Daoy (cell line): ENCODE measurements at places on chromosomes 11 and 22.

DNA sequence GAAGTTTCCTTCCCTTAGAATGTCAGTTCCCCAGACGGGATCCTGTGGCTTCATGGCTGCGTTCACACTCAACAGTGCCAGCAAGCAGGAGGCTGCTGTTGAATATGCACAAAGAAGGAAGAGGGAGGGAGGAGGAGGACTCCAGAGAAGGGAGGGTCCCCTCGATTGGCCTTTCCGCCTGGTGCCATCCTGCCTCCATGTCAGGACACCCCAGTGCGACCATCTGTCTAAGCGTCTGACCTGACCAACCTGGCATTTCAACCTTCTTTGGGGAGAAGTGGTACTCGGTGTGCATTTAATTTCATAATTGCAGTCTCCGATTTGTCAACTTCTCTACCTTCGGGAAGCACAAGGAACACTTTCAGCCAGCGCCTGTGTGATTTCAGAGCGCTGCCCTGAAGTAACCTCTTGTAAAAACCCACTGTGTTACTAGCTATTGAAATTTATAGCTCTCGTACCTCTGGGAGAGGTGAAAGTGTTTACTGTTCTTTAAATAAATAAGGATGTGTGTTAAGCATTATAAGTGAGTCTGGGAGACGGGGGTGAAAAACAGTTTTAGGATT lies 1491.9 kb downstream of the TBC1D22A start:
- no peak for DNase-seq

DNA sequence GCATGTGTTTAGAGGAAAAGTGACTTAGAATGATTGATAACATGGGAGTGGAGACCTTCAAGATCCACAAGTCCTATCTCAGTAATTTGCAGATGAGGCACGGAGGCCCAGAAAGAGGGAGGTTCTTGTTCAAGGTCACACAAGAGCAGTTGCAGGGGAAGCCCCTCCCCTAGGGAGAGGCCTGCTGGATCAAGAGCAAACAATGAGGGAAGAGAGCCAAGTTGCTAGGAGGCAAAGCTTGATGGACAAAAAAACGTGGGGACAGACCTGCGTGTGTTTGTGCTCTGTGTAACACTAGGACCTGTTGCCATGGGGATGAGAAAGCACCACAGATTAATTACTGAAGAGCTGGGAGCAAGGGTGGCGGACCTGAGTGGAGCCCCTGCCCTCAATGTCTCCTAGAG lies 6.4 kb upstream of the MFRP start:
- DNase-seq: no peak

GRCh38 chr22:49023879-49024774 lies 803.5 kb downstream of the BRD1 start:
- no peak for DNase-seq

- no peak for DNase-seq
Measured at GRCh38 chr11:24496736-24497725, at the start of gene LUZP2. LUZP2 (plus strand) TSS chr11:24497053.

DNA sequence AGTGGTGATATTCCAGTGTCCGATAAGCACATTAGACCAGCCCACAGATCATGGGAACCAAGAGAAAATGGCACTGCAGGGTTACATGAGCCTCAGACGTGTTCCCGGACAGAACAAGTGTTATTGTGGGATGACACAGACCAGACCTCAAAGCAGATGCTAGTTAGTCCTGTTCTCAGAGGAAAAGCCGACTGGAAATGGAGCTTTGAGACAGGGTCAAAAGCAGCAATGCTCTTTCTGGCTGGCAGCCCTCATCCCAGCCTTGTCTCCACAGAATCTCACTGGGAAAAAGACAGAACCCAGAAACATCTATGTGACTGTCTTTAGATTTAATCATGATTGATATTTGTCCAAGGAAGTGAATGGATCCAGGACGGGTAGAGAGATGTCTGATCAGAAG lies 506.8 kb downstream of the INSC start:
- DNase-seq: no peak

DNA sequence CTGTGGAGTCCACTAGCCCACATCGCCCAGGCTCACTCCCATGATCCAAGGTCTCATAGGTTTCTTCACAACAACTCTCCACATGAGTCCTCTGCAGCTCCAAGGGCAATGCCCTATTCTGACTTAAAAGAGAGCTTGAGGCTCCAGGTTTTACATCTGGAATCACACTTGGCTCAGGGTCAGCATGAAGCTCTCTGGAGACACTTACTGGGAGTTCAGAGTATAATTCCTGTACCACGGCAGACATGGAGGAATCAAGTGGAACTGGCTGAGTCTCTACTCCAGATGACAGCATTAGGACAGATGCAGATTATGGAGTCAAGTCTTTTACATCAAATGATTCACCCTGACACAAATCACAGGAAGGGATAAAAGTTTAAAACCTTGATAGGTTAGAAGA lies 11.4 kb downstream of the PRR14L start:
- no peak for DNase-seq

DNA sequence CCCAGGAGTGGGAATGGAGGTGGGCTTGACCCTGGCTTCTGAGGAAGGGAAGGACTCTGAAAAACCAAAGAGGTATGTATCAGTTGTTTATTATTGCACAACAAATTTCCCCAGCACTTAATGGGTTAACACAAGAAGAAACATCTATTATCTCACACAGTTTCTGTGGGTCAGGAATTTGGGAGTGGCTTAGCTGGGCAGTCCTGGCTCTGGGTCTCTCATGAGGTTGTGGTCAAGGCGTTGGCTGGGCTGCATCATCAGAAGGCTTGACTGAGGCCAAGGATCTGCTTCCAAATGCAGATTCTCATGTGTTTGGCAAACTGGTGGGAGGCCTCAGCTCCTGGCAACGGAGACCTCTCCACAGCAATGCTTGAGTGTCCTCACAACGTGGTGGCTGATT lies 17.5 kb upstream of the SMIM38 start:
- DNase-seq: no peak

DNA sequence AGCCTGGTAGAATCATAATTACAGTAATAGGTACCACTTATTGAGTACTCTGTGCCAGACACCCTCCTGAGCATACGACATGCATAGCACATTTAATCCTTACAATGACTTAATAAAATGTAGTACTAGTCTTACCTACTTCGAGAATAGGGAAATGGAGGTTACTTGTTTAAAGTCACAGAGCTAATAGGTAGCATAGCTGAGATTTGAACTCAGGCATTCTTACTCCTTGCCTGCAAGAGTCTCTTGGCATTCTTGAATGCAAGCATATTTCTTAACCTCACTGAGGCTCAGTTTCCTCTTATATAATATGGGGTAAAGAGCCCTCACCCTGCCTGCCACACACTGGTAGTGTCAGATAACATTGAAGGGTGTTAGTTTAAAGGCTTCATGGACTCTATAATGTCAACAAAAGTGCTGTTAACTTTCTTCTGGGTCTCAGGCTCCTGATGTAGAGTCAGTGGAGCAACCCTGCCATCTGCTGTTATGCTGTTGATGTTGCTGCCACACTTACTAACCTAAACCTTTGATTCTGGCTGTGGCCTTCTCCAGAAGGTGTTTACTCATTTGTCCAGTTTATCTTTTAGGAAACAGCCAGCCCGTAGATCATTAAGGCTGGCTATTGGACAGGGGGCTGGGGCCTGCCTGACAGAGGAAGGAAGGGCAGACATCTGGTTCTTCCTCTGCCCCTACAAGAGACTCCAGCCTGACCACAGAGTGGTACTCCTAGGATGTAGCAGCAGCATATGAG lies 18.9 kb downstream of the LIMK2 start:
- DNase-seq: peak; percentile 30

- peak; percentile 35 for DNase-seq
Measured at GRCh38 chr11:120675171-120675570, 163.6 kb downstream of the GRIK4 start.

- DNase-seq: peak; percentile 70
Measured at GRCh38 chr22:38824585-38824984, 19.2 kb downstream of the NPTXR start.

DNA sequence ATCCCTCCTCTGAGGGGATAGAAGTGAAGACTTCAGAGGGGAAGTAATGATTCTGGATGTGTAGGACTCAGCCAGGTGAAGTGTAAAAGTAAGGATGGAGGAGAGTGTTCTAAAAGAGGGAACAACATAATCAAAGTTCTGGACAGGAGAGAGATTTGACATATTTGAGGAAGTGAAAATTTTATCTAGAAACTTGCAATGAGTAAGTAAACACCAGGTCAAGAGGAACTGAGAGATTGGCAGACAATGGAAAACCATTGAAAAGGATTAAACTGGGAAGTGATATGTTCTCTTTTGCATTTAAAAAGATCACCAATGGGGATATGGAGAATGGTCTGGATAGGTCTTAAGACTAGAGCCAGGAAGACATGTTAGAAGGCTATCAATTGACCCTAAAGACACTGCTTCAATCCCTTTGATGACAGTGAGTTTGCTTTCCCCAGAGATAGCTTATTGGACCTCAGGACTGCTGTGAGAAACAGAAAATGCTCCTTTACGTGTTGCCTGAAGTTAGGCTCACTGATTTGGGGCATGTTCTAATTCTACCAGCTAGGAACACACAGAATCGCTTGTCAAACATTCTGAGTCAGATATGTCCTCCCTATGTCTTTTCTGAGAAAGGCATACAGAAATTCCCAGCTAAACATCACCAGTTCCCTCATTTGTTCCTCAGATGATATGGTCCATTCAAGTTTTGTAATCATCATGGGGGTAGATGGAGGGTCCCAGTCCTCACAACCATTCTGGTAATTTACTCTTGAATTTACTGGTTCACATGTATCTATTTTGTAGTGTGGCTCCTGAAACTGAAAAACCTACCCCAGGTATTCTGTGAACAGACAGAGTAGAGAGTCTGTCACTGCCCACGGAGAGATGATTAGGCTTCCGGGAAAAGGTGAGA lies 144.9 kb downstream of the MAML2 start:
- DNase-seq: no peak

GRCh38 chr22:45423524-45423923 lies 10.0 kb downstream of the RIBC2 start:
- no peak for DNase-seq

DNA sequence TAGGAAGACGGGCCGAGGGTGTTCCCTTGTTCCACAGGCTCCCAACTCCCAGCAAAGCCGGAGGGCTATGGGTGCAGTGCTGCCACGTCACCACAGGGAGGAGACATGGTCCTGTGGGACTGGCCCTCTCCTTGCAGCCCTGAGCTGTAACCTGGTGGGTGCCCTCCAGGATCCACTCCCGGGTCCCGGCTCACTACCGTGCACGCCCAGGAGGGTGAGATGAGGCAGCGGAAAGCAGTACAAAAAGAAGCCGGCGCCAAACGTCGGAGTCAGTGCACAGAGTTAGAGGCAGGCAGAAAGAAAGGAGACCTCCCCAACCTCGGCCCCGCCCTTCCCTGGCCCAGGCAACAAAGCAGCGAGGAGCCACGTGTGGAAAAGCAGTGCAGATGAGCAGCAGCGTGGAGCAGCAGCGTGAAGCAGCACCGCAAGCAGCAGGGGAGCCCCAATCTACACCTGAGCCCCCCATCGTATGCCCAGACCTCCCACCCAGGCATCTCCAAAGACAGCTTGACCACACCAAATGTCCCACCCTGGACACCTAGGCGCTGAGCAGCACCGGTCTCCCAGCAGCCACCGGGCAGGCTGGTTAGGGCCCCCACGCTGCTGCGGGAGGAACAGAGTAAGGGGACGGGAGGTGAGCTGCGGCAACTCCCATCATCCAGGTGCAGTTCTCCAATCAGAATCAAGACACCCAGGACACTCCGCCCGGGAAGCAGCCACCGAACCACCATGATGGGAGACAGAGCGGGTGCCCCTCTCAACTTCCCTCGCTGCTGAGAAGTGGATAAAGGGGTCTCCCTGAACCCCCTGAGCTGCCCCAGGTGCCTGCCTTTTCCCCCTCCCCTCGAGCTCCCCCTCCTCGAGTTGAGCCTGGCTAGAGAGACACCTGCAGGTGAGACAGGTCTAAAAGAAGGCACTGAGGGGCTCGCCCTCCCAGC lies 28.8 kb downstream of the IGSF9B start:
- DNase-seq: peak; percentile 75
